Breast epithelium (tissue), 4 donors: ENCODE measurements at places on chromosomes 1 and 21.

DNA sequence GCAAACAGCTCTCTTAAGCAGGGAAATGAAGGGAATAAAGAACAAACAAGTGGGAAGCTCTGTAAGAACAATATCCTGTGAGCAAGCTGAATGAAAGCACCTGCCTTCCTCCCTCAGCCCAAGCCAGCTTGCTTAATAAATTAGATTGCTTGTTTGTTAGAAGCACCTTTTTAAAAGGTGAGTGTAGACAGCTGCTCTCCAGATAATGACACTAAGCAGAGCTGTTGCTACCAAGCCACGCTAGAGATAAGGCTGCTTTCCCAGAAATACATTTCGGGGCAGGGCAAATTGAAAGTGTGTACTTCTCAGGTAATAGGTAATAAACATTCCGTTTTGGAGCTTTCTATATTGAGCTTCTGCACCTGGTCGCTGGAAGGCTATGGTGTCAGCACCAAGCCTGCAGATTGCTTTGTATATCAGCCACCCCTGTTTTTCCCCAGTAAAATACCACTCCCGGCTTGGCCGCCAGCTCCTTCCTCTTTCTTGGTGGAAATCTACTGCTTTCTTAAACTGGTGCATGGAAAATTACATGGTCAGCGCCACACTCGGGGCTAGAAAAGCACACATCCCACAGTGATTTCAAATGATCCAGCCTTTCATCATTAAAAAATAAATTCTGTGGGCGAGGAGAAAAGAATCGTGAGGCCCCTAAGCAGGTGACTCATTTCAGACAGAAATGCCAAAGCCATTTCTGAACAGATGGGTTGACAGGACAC, 151.3 kb downstream of the ETS2 start:
- DNase-seq = no peak

GRCh38 chr1:35319988-35320713, 51.6 kb downstream of the ZMYM4 start:
- DNase-seq = no peak

GRCh38 chr1:13725714-13726175, 25.8 kb downstream of the PRDM2 start:
- peak; percentile 53 for DNase-seq

GRCh38 chr21:29939924-29940275, at the start of gene GRIK1:
Gene GRIK1, minus strand, starts transcription at chr21:29939996.
- no peak for DNase-seq

- DNase-seq = no peak
These were observed 650.1 kb downstream of the KCNT2 start for GRCh38 chr1:195958131-195958530.

- no peak for DNase-seq
These were observed 27.6 kb downstream of the NIPAL3 start for GRCh38 chr1:24443241-24443656.
